Kidney (tissue), 22 donors: ENCODE measurements at places on chromosomes 5 and 9.

GRCh38 chr5:137575847-137576246 lies 76.7 kb upstream of the SPOCK1 start:
- no peak for DNase-seq

DNA sequence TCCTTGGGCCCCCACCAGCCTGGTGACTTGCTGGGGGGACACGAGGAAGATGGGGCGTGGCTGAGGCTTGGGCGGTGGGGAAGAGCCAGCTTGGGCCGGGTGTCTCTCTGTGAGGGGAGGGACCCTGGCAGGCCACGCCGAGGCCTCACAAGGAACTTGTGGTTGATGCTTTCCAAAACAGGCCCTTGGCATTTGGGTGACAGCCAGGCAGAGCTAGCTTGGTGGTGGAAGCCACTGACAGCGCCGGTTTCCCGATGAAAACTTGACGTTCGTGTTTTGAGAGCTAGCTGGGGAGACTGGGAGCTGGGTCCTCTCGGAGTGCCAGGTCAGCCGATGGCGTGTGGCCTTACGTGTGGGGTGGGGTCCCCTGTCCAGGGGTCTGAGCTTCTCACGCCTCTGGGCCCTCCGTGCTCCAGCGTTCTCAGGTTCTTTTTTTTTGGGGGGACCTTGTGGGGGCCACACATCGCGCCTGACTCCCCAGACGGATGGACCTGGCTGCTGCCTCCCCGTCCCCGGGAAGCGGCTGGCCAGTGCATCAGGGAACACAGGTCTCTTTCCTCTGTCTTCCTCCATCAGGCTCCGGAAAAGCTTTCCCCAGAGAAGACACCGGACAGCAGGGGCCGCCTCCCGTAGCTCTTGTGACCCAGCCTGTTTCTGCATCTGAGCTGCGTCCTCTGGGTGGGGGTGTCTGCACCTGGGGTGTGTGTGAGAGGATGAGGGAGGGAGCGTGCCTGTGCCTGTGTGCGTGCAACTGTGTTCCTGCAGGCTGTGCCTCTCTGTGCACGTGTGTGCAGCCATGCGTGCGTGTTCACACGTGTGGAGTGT lies 129.3 kb upstream of the LPCAT1 start:
- DNase-seq = no peak

DNA sequence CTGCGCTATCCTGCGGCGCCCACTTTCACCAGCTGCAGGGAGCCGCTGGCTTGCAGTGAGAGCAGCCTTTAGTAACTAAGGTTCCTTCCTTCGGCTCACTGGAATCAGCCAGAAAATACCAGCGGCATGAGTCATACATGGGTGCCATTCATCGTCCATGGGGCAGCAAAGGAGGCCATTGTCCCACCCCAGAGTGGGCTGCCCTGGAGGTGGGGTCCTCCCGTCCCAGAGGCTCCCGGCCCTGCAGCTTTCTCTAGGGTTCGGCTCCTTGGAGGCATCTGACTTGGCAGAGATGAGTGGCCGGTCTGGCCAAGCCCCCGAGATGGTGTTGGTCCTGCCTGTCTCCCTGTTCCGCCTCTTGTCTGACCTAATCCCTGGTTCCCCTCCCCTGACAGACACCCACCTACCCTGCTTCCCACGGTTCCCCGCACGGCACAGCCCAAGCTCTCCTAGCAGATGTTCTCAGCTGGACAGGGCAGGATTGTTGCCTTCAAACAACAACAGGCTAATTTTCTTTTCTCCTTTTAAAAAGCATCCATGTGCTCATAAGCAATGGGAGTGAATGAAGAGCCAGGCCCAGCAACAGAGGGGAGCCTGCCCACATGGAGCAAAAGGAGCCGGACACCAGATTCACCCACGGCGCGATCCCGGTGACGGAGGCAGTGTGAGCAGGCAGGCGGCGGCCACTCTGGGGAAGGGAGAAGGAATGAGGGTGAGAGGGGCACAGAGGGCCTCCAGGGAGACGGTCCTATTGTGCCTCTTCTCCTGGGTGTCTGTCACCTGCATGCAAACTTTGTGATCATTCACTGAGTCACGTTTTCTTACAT lies 97.0 kb upstream of the COL5A1 start:
- DNase-seq = peak; percentile 74

- no peak for DNase-seq
Observed at GRCh38 chr5:105945203-105945972, 1725.3 kb downstream of the EFNA5 start.

DNA sequence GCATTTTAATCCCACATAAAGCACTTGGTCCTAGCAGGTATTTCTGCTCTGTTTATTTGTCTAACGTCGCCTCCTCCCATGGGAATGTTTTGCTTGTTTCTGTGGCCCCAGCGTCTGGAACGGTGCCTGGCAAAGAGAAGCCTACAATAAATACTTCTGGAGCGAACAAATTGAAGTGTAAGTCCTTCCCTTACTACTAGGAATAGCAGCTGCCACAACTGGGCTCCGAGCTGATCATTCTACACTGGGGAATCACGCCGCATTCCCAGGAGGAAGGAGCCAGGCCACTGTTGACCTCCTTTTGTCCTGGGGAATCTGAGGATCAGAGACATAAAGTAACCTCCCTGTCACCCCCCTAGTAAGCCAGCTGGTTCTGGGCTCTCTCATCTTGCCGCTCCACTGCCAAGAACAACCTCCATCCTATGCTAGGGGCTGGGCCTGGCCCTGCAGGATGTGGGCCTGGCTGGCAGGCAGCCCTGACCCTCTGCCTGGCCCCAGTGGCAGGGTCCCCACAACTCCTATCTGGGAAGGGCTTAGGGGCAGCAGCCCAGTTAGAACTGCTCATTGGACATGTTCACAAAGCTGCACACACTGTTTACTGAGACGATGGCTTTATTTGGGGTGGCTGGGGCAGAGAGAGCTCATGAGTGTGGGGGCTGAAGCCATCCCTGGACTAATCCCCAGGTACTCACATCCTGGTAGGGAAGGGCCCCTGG lies 82.8 kb downstream of the GTF3C4 start:
- peak; percentile 61 for DNase-seq

GRCh38 chr5:34522599-34523386 lies 133.3 kb upstream of the RAI14 start:
- peak; percentile 64 for DNase-seq

- DNase-seq = no peak
Observed at GRCh38 chr5:102815084-102815483, 60.0 kb downstream of the PAM start.

DNA sequence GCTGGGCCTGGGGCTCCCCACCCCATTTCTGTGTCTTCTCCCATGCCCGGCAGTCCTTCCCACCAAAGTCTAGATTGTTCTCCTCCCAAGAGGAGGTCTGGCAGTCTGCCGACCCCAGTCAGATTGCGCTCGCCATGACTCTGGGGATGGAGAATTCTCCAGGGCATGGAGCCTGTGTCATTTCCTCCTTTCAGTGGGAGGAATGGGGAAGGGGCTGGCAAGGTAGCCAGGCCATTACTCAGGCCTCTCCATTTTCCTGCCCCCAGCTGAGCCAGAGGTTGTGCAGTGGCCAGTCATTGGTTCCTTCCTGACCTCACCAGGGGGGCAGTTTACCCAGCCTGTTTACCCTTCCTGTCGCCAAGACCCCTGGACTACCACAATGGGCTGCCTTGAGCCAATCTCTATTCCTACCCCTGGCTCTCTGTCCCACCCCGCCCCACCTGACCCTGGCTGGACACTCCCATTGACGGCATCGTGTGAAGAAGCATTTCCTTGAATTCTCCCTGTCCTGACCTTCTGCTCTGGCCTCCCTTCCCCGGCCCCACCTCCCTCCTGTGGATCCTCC lies 628 bp downstream of the SYNPO start:
- no peak for DNase-seq

DNA sequence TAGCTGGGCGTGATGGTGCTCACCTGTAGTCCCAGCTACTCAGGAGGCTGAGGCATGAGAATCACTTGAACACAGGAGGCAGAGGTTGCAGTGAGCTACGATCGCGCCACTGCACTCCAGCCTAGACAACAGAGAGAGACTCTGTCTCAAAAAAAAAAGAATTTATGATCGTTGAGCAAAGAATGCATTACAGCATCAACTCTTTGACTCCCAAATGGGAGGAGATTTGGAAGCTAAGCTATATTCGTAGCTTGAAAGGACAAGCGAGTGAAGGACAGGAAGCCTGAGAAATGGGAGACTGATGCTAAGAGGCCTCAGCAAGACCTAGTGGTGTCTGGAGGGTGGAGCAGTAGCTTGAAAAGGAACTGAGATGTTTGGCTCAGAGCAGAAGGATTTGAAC lies 10.3 kb upstream of the CCIN start:
- no peak for DNase-seq

GRCh38 chr5:15560421-15560820 lies 60.4 kb downstream of the FBXL7 start:
- no peak for DNase-seq

- DNase-seq = no peak
Observed at GRCh38 chr5:172175263-172175719, 12.7 kb downstream of the STK10 start.
